Astrocyte (in vitro differentiated cells and primary cell): ENCODE measurements at places on chromosomes 3 and 15.

- H3K27ac ChIP-seq = no peak overlapping the region
- no peak for DNase-seq
- no peaks in the 10 kb centered on the region for H3K4me1 ChIP-seq
- H3K36me3 ChIP-seq = no peaks in the 10 kb centered on the region
- H3K4me3 ChIP-seq = no peak overlapping the region
- no peaks in the 10 kb centered on the region for H3K27me3 ChIP-seq
Measured at GRCh38 chr3:19226479-19226878, 78.2 kb downstream of the KCNH8 start.

DNA sequence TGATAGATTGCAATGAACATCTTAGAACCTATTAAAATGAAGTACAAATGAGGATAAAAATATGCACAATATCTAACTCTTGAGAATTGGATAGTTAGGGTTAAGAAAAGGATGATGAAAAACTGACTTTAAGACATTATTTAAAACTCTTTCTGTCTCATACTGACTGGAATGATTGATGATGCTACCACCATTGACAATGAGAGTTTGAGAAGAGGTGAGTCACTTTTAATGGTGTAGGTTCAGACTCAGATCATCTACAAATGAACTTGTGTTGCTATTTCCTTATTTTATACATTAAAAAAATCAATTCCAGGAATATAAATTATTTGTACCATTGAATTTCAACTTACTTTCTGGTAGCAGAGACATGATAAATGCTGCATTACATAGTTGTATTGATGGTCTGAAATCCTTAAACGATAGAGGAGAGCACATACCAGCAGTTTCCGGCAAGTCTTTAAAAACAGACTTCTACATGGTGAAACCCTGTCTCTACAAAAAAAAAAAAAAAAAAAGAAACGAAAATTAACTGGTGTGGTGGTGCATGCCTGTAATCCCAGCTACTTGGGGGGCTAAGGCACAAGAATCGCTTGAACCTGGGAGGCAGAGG, 409.0 kb downstream of the OTOL1 start:
- H3K36me3 ChIP-seq = no peaks in the 10 kb centered on the region
- no peak overlapping the region for H3K4me3 ChIP-seq
- H3K4me1 ChIP-seq = no peaks in the 10 kb centered on the region

- no peak for DNase-seq
- no peak overlapping the region for H3K4me3 ChIP-seq
- no peak overlapping the region for H3K27ac ChIP-seq
- H3K27me3 ChIP-seq = peaks cover 2% of the 10 kb centered on the region
Measured at GRCh38 chr15:31324186-31324585, 2.4 kb upstream of the KLF13 start.

DNA sequence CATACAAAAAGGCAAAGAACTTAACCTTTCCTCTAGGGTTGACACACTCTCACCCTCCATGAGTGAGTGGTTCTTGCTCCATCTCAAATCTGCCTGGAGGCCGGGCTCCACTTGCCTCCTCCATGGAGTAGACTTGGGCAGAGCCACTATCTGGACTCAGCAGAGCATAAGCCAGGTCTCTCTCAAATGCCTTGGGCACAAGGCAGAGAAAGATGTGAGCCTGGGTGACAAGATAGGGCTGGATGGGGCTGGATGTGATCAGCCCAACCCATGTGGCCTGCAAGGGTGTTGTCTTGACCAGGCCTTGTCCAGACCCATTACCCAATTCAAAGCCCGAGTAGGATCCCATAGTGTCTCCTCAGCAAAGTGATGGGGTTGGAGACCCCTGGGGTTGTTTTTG, 4.2 kb upstream of the RPL29 start:
- no peaks in the 10 kb centered on the region for H3K27me3 ChIP-seq
- no peak overlapping the region for H3K27ac ChIP-seq
- DNase-seq = no peak
- H3K36me3 ChIP-seq = peaks cover 1% of the 10 kb centered on the region
- no peak overlapping the region for H3K4me3 ChIP-seq
